SHP77 (cell line): ENCODE measurements at places on chromosomes 5 and 9.

DNA sequence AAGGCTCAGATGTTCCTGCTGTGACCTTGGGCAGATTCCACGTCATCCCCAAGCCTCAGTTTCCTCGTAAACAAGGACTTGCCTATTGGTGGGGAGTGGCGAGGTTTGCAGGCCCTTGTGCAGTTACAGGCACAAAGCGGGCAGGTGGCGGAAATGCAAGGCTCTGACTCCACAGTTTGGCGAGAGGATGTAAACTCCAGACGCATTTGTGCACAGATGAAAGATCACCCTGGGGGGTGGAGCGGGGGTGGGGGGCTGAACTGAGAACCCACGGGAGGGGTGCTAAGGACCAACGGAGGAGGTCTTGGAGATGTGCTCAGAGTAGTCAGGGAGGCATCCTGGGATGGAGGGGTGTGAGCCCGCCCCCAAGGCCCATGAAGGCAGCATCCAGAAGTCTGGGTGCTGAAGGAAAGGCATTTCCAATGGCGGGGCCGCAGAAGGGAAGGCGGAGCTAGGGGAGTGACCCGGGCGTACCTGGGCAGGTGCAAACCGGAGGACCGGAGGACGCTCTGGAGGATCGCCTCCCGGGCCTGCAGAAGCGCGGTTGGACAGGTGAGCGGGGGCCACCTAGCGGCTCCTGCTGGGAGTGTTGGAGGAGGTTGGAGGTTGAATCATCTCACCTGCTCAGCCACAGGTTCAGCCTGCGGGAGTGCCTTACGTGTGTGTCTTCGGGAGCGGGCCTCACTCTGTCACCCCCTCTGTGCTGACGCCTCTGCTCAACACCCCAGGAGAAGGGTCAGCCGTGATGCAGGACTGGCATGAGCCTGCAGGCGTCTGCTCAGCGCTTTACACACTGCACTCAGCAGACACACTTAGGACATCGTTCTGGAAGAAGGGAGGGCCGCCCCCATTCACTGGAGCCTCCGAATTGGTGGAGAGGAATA lies 1.9 kb upstream of the FIBCD1 start:
- peak; percentile 67 for DNase-seq

GRCh38 chr5:4191041-4191440 lies 595.4 kb downstream of the IRX1 start:
- no peak for DNase-seq

DNA sequence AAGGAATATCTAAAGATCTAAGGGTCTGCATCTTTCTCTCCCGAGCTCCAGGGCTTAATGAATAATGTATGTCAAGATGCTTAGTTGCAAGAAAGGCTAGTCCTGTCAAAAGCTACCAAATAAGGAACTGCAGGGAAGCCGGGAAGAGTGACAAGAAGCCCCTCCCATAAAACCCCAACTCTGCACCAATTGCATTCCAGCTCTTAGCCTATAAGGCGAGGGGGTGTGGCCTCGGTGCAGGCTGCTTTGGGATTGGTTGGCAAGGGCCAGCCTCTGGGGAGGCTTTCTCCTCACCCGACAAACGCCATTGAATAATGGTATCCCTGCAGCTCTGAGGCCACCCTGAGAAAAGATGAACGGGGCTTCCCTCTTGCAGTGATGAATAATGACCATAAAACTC lies 416.9 kb downstream of the RAB3C start:
- no peak for DNase-seq

- no peak for DNase-seq
Measured at GRCh38 chr9:27654629-27655285, 81.5 kb upstream of the C9orf72 start.

DNA sequence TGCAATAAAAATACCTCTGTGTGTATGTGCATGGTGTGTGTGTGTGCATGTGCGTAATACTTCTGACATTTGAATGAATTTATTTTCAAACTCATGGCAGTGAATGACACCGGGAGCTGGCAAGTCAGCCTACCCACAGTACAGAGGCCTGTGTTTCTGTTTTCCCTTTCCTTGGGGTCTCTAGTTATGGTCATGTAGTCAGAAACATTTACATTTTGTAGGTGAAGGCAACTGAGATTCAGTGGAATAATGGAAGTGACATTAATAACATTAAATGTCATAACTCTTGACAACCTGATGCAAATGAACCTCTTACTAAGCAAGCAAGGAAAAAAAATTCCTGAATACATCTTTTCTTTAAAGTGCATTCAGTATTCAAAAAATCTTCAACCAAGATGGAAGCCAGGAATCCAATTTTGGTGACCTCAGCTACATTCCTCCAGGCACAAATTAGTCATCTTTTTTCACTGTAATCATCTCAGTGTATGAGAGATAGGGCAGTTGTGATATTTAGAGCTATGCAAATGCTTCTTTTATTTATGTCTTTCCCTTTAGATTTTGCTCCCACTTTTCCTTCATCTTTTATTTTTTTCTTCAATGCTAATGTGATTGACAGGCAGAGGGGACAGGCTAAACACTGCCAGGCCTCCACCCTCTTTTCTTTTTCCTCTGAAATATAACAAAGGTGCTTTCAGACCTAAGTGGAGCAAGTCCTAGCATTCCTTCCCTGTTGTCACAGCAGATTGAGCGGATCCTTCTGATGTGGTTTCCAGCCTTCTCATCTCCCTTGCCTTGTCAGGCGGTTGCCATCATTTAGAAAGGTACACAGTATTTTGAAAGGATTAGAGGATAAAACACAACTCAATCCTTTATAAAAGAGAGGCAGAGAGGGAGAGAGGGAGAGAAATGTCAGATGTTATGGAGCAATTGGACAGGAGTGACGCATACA lies 569.8 kb upstream of the ADAMTS16 start:
- DNase-seq = no peak

DNA sequence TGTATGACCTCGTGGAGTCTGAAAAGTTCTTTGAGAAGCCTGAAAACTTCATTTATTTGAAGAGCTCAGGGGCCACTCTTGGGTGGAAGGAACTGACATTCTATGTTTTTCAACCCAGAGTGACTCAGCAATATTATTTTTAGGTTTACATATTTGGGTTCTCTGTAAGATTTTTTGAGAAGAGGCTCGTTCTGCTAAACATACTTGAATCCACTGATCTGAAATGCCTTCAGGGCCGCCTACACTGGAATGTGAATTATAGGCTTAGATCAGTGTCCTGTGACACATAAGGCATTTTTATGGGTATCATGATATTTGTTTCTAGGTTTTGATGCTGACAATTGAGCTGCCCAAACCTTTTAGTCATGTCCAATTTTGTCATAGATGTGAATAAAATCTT lies 86.2 kb downstream of the PSAT1 start:
- no peak for DNase-seq

DNA sequence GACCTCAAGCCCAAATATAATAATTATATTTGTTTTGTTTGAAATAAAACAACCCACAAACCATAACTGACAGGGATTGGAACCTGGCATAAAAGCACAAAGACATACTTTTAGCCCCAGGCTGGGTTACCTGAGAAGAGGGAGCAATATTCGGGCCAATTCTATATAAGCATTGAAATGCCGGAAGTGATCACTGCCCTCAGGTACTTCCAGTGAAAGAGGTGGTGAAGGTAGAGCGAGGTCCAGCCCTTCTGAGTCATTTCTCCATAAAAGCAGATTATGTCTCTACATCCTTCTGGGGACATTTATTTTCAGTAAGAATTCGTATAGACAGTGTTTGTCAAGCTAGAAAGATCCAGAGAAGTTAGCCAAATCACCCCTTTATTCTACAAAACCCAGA lies 59.6 kb downstream of the GCNT4 start:
- DNase-seq = no peak

GRCh38 chr9:101184813-101185278 lies 156.3 kb downstream of the PLPPR1 start:
- DNase-seq = no peak

GRCh38 chr5:133287500-133287899 lies 235.7 kb downstream of the HSPA4 start:
- DNase-seq = peak; percentile 39

DNA sequence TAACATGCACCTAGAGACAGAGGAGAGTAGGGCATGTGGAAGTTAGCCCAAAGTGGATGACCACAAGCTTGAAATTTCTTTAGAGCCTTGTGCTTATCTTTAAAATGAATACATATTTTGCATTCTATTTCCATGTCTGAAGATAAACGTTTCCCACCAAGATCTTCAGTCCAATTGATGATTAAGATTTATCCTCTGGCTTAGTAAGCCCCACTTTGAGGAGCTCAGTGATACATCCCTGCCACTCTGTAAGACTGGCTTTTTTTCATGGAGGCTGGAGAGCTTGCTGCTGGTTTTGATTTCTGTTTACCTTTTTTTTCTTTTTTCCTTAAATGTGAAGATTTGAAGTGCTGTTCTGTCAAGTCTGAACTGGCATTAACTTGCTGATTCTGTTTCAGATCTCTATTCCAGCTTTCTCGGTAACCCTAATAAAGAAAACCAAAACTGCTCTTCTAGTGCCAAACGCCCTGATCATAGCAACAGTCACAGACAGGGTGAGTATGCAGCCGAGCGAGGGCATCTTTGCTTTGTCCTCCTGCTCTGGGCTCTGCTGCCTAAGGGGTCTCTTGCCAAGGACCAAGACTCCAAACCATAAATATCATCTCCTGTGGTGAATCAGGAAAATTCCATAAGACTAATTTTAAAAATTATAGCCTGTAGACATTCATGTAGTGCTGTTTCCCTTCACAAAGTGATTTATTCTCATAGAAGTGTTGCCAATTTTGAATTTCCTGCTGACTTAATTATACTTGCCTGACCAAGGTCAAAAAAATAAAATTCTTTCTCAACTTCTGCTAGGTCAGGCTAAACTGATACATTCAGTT lies 54.3 kb downstream of the GRAMD2B start:
- no peak for DNase-seq

GRCh38 chr5:1106385-1107166 lies 5.3 kb downstream of the SLC12A7 start:
- DNase-seq = no peak
